ENCODE measurements at places on chromosomes 16 and 17. TPM values are rescaled to one million over a fixed set of nuclear protein-coding genes. Genes with fewer than 3 reads are reported as not detected.
A peak's percentile ranks its signal among the peaks of the same experiment; 100 is the strongest.

The SMPD3 gene
- 7.7 TPM for total RNA-seq

The KRT23 gene
- not detected for total RNA-seq

The MPP2 gene
- 0.56 TPM for total RNA-seq

The ANKFN1 gene
- total RNA-seq = not detected

The KRTAP9-8 gene
- not detected for total RNA-seq

The CPHXL2 gene
- total RNA-seq = not detected

The ARL5C gene
- total RNA-seq = 0.35 TPM

- H3K27me3 ChIP-seq = no peaks in the 10 kb centered on the region
- H3K4me3 ChIP-seq = no peak overlapping the region
- H3K4me1 ChIP-seq = no peaks in the 10 kb centered on the region
- H3K27ac ChIP-seq = no peak overlapping the region
- H3K36me3 ChIP-seq = no peaks in the 10 kb centered on the region
- no peak for DNase-seq
Measured at GRCh38 chr16:65136681-65137080, 14.8 kb upstream of the CDH11 start.

GRCh38 chr17:64771980-64772844 is 110.1 kb upstream of the SMURF2 start:
- no peak for DNase-seq
- peaks cover 4% of the 10 kb centered on the region for H3K27me3 ChIP-seq
- H3K4me1 ChIP-seq = peaks cover 3% of the 10 kb centered on the region
- no peak overlapping the region for H3K27ac ChIP-seq
- H3K4me3 ChIP-seq = no peak overlapping the region

GRCh38 chr17:63919311-63919723 is 678 bp upstream of the GH1 start:
- H3K27me3 ChIP-seq = peaks cover 11% of the 10 kb centered on the region
- no peak overlapping the region for H3K4me3 ChIP-seq
- H3K36me3 ChIP-seq = no peaks in the 10 kb centered on the region
- peaks cover 5% of the 10 kb centered on the region for H3K4me1 ChIP-seq
- peak; percentile 81 for DNase-seq

DNA sequence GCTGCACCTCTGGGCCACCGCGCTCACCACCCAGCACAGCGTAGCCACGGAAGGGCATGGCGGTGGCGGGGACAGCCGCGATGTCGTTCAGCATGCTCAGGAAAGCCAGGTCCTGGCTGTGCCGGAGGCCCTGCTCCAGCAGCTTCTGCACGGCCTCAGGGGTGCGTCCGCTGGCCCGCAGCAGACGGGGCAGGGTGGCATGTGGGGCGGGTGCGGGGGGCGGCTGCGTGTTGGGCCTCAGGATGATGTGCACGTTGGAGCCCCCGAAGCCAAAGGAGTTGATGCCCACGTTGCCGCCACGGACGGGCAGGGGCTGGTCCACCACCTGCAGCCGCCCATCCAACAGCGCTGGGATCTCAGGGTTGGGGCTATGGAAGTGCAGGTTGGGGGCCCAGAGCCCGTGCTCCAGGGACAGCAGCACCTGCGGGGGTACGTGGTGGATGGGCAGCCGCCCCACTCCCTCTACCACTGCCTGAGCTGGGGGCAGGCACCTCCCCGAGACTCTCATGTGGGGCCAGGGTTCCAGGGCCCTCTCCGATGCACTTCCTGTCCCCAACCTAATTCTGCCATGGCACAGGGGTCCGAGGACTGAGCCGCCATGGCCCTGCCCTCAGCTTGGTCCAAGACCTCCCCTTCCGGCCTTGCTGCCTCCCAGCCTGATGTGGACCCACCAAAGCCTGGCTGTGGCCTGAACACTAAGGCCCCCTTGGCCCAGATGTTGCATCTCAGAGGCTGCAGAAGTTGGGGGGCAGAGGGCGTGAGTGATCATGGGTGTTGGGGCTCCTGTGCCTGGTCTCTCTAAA is 6.6 kb downstream of the FASN start:
- no peak overlapping the region for H3K4me3 ChIP-seq
- H3K4me1 ChIP-seq = peaks cover 8% of the 10 kb centered on the region

GRCh38 chr16:27426423-27427408 is 24.7 kb downstream of the IL21R start:
- no peaks in the 10 kb centered on the region for H3K27me3 ChIP-seq
- H3K27ac ChIP-seq = peak overlapping the region; percentile 95
- H3K4me3 ChIP-seq = peak overlapping the region; percentile 47
- peaks cover 74% of the 10 kb centered on the region for H3K4me1 ChIP-seq
- peak; percentile 92 for DNase-seq
- H3K36me3 ChIP-seq = peaks cover 53% of the 10 kb centered on the region

DNA sequence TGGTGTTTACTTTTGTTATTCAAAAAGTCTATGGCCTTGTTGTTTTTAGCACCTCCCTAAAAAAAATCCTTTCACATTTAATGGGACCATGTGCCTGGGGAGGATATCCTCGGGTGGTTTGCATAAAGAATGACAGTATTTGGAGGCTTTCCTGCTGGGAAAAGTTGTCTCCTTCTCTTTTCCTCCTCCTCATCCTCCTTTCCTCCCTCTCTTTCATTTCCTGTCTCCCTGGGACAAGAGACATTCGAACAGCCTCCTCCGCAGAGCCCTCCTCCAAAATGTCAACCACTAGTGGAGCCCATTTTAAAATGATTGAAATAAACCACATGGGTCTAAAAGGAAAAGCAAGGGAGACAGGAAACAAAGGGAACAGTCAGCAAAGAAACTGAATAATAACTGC is 67.4 kb downstream of the MYH13 start:
- no peak overlapping the region for H3K4me3 ChIP-seq
- no peaks in the 10 kb centered on the region for H3K27me3 ChIP-seq
- H3K36me3 ChIP-seq = no peaks in the 10 kb centered on the region
- H3K4me1 ChIP-seq = no peaks in the 10 kb centered on the region
- DNase-seq = no peak

GRCh38 chr16:77853161-77853560 is 64.8 kb downstream of the VAT1L start:
- H3K4me1 ChIP-seq = no peaks in the 10 kb centered on the region
- H3K27ac ChIP-seq = no peak overlapping the region
- peaks cover 2% of the 10 kb centered on the region for H3K27me3 ChIP-seq
- no peaks in the 10 kb centered on the region for H3K36me3 ChIP-seq
- no peak overlapping the region for H3K4me3 ChIP-seq

DNA sequence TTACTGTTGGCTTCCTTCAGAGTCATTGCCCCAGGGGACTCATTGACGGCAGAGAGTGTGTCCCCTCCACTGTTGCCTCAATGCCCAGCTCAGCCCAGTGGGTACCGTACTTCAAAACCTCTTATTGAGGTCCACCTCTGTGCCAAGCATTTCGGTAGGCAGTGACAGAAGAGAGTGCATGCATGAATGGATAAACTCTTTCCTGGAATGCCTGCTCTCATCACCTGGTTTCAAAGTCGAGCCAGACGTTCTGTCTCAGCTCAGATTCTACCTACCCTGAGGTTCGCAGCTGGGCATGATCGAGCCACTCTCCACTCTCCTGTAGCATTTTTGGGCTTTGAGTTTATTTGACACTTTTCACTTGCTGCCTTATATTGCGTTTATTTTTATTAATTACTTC is 647.0 kb downstream of the MAF start:
- no peaks in the 10 kb centered on the region for H3K36me3 ChIP-seq
- H3K27ac ChIP-seq = no peak overlapping the region
- DNase-seq = no peak
- H3K4me1 ChIP-seq = peaks cover 2% of the 10 kb centered on the region
- no peak overlapping the region for H3K4me3 ChIP-seq

- H3K4me1 ChIP-seq = peaks cover 2% of the 10 kb centered on the region
- no peaks in the 10 kb centered on the region for H3K27me3 ChIP-seq
Measured at GRCh38 chr16:81661082-81661481, 118.0 kb upstream of the PLCG2 start.
